Cortex of kidney (tissue), 1 donor: ENCODE measurements at places on chromosomes 6 and 20.

- DNase-seq: no peak
These were observed 837.3 kb upstream of the SLC35B3 start for GRCh38 chr6:9272671-9273070.

GRCh38 chr6:25336996-25337395 is 57.8 kb downstream of the CARMIL1 start:
- no peak for DNase-seq

DNA sequence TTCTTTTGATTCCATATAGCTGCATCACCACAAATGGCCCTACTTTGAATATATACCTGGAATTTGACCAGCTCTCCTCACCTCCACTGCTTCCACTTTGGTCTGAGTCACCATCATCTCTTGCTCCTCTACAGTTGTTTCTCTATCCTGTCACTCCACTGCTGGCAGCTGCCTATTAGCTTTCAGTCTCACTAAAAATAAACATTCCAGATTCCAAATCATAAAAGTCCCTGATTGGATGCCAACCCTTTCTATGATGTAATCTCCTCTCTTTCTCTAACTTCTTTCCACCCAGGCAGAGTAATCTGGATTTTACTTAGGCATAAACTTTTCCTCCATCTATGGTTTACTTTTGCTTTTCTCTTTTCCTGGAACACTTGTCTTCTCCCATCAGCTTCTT is 49.1 kb downstream of the RFPL4B start:
- DNase-seq: no peak

GRCh38 chr20:33023439-33024242 is 7.8 kb upstream of the BPIFB6 start:
- no peak for DNase-seq

DNA sequence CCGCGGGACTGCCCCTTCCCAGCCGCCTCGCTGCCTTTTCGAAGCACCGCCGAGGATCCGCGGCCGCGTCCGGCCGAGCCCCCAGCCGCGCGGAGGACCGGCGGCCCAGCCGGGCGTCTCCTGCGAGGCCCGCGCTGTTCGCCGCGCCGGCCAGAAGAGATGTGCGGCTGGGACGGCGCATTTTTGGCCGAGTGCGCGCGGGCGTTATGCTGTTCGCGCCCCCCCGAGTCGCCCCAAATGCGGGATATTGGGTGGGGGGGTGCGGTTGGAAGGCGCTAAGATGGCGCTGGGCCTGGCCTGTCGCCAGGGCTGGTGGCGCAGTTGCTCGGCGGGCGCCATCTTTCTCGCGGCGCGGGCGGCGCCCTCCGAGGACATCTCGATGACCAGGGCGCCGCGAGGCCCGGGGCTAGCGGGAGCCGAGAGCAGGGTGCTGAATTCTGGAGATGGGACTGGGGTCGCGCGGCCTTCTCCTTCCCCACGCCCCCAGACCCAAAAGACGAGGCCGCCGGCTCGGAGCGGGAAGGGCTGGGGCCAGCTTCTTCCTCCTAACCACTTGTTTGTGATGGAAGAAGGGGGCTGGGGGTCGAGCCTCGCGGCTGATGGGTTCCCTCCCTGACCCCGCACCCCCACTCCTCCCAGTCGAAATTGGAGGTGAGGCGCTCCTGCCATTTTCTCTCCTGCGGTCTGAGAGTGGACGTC is 1.5 kb downstream of the BICRAL start:
- no peak for DNase-seq
